ENCODE measurements at places on chromosomes 16 and 17.

DNA sequence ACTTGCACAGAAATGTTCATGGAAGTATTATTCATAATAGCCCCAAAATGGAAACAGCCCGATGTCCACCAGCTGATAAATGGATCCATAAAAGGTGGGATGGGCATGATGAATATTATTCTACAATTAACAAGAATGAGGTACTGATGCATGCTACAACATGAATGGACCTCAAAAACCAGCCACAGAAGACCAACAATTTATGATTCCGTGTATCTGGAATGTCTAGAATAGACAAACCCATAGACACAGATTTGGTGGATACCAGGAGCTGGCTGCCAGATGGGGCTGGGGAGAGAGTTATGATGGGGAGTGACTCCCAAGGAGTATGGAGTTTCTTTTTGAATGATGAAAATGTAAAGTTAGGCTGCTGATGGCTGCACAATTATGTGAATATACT lies 10.8 kb upstream of the NAGLU start:
- no peak for DNase-seq

DNA sequence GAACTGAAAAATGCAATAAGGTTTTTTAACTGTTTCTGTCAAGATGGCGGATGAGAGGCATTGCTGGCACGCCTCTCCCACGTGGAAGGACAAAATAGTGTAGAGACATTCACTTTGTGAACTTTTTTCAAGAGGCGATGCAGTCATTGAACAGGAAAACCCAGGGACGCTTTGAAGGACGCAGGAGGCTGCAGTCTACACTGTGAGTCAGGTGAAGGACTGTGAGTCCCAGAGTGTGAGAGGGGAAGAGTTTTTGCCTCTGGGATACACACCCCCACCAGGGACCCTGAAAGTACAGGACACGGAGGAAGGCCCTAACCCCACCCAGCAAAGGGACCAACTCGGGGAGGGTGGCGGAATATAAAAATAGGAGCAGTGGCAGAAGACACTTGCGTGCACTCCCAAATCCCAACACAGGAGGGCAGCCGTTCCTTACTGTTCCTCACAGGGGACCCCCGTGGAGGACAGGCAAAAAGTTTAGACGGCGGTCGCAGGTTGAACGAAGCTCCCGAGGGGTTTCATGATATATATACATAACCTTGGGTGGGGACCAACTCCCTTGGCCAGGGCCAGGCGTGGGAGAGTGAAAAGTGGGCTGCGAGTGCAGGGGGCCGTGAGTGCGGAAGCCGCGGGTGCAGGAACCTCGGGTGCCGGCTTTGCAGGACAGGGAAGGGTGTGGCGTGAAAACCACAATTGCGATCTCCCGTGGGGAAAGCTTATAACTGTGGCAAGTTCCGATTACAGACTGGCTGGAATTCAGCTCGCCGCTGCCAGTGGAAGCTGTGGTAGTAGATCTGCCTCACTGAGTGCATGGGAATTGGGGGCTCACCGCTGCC lies 82.0 kb upstream of the ALOX12 start:
- DNase-seq = peak; percentile 78

DNA sequence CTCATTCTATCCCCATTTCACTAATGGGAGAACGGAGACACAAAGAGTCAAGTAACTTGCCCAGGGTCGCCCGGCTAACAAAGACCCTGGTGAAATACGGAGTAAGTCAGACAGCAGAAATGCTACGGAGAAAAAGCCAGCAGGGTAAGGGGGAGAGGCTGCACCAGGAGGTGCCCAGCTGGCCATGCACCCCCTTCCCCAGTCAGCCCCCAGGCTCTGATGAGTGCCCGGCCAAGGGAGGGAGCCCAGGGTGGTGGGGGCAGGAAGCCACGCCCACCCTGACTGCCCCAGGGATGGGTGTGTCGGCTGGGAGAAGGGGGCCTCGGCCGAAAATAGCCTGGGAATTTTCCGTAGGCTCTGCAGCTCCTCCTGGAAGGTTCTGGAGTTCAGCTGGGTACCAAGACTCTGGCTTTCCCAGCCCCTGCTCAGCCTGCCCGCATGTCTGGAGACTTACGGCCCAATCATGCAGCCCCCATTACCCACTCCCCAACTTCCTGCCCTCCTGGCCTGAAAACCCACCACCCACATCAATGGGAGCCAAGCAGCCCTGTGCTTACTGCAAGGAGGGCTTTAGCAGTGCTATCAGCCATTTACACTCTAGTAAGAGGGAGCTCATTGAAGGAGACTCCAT lies 4.2 kb downstream of the CARHSP1 start:
- DNase-seq = no peak

DNA sequence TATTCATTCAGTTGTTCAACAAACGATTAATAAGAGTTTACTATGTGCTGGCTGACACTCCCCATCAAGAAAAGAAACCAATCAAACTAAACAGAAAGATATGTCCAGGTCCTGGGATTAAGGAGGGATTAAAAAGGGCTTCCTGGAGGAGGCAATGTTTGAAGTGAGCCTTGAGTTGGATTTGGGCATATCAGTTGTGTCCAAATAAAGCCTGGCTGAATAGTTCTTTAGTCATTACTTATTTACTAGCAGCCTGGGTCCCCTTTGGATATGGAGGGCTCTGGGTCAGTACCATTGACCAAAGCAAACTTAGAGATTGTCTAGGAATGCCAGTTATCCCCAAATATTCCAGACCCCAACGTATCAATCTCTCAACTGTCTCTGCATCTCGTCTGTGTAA lies 117.7 kb downstream of the COPRS start:
- no peak for DNase-seq

GRCh38 chr16:76639685-76640289 lies 362.6 kb downstream of the CNTNAP4 start:
- no peak for DNase-seq

DNA sequence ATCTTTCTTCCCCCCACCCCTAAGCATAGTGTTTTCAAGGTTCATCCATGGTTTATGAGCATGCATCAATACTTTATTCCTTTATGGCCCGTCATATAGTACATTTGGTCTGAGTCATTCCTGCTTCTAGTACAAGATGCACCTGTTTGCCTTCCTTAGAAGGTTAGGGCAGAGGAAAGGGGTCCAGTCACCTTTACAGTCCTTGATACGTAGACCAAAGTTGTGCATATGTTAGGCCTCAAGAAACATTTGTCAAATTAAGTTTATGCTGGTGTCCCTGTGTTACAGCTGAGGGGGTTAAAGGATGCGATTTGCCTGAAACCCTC lies 1.4 kb downstream of the CYB5D2 start:
- no peak for DNase-seq

- no peak for DNase-seq
Observed at GRCh38 chr16:25512041-25512440, 179.7 kb upstream of the HS3ST4 start.

Measured in retina (tissue), 1 donor.